ENCODE measurements at places on chromosomes 12 and 14.

- DNase-seq, result peak; percentile 77
Measured at GRCh38 chr12:113912760-113913329, 53.3 kb downstream of the RBM19 start.

DNA sequence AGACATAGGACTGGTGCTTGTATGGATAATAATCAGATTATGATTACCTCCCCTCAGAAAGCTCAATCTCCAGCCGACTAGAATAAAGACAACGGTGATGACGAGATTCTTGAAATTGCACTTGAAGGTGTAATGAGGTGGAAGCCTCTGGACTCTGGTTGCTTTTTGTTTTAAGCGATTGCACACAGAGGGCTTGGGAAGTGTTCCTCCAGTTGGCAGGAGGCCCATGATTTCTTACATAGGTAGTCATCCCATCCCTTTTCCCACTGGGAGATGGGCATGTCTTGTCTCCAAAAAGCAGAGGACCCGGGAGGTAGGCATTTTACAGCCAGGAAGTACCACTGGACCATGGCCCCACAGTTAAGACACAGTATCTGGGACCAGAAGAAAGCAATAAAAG is 165.7 kb upstream of the FKBP4 start:
- DNase-seq, result no peak

DNA sequence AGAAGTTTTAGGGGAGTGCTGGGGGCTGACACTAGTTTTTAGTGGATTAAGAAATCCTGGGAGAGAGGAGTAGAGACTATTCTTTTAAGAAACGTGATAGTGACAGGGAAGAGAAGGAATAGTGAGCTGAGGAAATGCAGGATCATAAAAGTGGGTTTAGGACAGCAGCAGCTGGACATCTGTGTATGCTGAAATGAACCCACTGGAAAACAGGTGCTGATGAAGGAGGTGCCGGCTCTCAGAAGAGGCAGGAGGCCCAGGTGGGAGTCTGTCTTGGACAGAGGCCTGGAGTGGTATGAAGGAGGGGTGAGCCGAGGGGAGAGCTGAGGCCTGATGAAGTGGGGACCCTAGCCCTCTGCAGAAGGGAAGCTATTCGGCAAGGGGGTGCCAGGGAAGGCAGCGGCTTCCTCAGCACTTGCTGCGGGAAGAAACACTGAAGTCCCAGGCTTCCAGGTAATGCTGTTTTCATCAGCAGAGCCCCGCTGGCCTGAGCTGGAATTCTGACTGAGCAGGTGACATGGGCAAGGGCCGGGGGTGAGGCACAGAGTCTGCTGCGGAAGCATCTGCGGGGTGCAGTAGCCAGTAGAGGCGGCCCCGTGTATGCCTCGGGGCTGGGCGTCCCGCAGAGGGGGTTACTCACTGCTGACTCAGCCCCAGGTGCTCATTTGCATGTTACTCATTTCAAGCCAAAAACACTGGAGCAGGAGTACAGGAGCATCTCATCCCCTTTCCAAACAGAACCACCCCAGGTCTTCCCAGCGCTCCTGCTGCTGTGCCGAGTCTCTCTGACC is 89.7 kb downstream of the TMCC3 start:
- peak; percentile 84 for DNase-seq

GRCh38 chr12:108400056-108400455 is 60.9 kb upstream of the CMKLR1 start:
- DNase-seq, result no peak

- no peak for DNase-seq
Measured at GRCh38 chr14:60508363-60508706, 611 bp upstream of the SIX6 start.

GRCh38 chr12:4116251-4117111 is 157.1 kb upstream of the CCND2 start:
- peak; percentile 88 for DNase-seq

Measured in iris pigment epithelial cell (primary cell).